Stimulated activated memory B cell treated with anti-CD40 and anti-IgM and Interleukin-4, amounts not matched to agents 10 μg/mL and 1 μg/mL and 100 μg/mL, for 72 hours (primary cell): ENCODE measurements at places on chromosomes 4 and X.

GRCh38 chr4:3685081-3685645 is 81.0 kb upstream of the ADRA2C start:
- no peak for ATAC-seq

DNA sequence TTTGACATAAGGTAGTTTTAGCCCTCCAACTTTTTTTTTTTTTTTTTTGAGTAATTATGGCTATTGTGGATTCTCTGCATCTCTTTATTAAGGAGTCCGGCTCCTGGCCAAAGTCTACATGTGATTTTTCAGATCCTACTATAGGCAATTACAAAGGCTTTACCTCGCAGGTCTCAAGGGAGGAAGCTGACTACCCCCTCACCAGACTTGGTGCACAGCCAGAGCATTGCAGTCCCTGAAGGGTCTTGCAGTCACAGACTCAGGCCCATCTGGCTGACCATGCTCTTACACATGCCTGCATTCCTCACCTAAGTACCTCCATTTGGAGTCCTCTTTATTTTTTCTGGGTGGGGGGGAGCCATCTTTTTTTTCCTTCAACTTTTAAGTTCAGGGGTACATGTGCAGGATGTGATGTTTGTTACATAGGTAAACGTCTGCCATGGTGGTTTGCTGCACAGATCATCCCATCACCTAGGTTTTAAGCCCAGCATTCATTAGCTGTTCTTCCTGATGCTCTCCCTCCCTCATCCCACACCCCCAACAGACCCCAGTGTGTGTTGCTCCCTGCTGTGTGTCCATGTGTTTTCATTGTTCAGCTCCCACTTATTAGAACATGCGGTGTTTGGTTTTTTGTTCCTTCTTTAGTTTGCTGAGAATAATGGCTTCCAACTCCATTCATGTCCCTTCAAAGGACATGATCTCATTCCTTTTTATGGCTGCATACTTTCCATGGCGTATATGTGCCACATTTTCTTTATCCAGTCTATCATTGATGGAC is 88.4 kb upstream of the STIM2 start:
- ATAC-seq = no peak

DNA sequence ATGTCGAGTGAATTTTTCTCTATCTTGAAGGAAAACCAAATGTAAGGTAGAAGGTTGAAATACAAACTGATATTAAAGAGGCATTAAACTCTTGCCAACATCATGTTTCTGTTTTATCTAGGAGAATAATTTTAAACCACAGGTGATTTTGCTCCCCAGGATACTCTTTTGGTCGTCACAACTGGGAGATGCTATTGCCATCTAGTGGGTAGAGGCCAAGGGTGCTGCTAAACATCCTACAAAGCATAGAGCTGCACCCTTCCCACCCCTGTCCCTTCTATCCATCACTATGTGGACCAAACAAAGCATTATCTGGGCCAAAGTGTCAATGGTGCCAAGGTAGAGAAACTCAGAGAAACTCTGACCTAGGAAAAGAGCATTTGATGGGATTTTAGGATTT is 154.6 kb upstream of the MAGEB2 start:
- ATAC-seq = no peak

DNA sequence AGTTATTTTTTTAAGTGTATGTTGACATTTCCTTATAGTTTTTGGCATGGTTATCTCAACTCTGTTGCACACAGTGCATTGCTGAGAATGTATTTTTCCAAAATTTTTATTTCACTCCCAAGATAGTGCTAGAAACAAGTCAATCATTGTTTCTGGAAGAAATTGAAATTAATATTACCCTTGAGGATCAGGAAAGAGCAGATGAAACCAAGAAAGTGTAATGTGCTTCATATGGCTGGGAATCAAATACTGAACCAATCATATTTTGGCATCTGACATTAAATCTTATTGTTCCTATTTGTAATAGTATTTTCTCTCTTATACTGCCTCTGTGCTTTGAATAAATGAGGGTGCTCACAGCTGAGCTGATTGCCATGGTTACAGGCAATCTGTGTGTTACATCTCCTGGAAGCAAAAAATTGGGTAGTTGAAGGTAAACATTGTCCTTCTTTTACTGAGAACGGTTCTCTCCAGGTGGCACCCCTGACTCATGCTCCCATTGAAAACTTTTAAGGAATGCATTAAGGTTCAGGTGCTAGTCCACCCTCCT is 358.2 kb upstream of the NR3C2 start:
- ATAC-seq = no peak

DNA sequence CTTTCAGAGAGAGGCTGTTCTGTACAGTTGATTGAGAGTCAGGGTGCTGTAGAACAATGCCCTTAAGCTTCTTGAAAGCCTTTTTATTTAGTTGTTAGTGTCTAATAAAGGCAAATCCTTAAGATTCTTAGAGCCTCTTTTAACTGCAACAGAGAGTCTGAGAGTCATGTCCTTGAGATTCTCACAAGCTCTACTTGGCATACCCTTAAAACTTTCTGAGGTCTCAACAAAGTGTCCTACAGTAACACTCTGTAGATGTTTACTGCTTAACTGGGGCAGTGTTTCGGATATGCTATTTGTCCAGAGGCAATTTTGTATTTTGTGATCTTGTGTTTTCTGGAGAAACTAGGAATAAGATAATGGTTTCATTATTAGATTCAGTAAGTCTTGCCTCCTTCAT is 209.7 kb downstream of the ARHGAP24 start:
- no peak for ATAC-seq

- no peak for ATAC-seq
These were observed 953.4 kb upstream of the IGFBP7 start for GRCh38 chr4:58063404-58064160.

DNA sequence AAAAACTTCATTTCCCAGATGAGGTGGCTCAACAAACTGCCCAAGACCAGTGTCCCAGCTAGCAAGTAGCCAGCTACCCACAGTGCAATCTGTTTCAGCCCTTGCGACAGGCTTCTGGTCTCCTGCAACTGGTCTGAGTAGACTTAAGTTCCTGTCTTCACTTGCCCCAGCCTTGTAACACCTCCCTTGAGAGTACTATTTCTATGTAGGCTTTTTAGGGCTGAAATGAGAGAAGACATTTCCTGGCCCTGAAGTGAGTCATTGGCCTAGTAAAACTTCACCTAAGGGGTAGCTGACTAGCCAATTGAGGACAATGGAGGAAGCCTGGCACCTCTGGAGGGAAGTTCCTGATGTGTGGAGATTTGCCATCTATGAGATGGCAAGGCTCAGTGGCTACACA is 80.1 kb upstream of the STIM2 start:
- ATAC-seq = peak; percentile 76

GRCh38 chr4:25977397-25978170 is 63.6 kb downstream of the SMIM20 start:
- ATAC-seq = no peak

DNA sequence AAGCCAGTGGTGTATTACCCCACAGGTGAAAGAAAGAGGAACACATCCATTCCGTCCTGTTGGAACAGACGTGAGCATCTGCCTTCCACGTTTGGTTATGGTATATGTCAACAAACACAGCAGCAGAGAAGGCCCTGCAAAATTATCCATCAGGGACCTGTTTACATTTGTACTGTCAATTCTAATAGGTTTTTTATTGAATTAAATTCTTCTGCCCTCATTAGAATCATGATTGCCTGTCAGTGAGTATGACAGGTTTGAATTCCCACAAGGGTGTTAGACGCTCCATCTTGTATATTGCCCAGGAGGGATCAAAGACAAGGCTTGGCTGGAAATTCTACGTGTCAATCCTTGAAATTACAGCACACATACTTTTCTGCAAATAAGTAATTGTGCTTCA is 339.9 kb upstream of the NOCT start:
- no peak for ATAC-seq

- no peak for ATAC-seq
These were observed 227.3 kb upstream of the ZC4H2 start for GRCh38 chrX:65203545-65203944.

GRCh38 chrX:100731441-100732281 is at the start of gene SYTL4:
Gene SYTL4, minus strand, starts transcription at chrX:100732121. Its CDS starts 30,084 bp downstream, at chrX:100702037.
- no peak for ATAC-seq

- no peak for ATAC-seq
These were observed 416.6 kb upstream of the MAGEB18 start for GRCh38 chrX:25721564-25721963.
